ENCODE measurements at places on chromosomes 1 and 21. TPM values are rescaled to one million over a fixed set of nuclear protein-coding genes. Genes with fewer than 3 reads are reported as not detected.

DNA sequence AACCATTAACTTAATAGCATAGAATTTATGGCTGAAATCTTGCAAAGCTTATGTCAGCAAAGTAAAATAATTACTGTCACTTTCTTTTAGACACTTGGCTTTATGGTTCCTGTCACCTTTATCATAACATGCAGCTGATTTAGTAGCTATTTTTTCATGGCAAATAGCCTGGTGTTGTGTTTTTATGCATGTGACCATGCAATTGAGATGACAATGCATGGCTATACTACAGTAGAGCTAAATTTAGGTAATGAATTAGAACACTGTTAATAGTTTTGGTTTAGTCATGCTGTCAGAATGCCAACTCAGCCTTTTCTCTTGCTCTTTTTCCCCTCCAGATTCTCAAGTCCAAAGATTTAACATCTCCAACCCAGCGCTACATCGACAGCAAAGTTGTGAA, 88.6 kb downstream of the TGFB2 start:
- no peak for DNase-seq

GRCh38 chr1:34639701-34640100, 115.1 kb upstream of the GJB5 start:
- no peak for DNase-seq

- DNase-seq = no peak
Observed at GRCh38 chr1:197951617-197952175, 34.5 kb downstream of the LHX9 start.

GRCh38 chr1:224065455-224065854, 48.5 kb upstream of the FBXO28 start:
- DNase-seq = no peak

GRCh38 chr1:155083865-155084721, 5.5 kb downstream of the EFNA3 start:
- DNase-seq = peak; percentile 67

GRCh38 chr21:21818898-21819297, 820.7 kb downstream of the NCAM2 start:
- DNase-seq = no peak

- no peak for DNase-seq
Observed at GRCh38 chr1:161378014-161378413, 10.3 kb upstream of the CFAP126 start.

DNA sequence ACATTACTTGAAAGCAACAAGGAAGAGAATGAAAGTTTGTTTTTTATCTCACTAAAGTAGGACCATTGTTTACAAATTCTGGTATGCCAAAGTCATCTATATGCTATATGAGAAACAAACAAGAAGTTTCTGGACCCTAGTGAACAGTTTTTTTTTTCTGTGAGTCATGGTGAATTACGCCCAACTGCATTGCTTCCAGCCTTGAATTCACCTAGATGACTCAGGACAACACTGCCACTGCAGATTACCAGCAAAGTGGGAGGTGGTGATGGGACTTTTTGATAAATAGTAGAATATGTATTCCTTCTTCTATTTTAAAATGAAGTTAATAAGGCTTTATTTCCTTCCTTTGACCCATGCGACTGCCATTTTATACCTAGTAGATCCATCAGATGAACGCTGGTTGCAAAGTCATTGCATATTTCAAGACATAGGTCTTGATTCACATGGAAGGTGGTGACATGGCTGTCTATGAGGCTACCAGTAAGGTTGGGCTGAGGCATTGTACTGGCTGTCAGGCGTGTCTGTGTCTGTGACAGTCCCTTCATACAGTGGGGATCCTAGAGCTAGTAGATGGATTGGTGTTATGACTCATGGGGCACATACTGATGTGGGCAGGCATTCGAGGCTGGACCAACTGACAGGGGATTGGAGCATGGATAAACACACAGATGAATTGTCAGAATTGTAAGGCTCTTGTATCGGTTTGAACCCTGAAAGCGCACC, 49.1 kb upstream of the APOBEC4 start:
- no peak for DNase-seq

DNA sequence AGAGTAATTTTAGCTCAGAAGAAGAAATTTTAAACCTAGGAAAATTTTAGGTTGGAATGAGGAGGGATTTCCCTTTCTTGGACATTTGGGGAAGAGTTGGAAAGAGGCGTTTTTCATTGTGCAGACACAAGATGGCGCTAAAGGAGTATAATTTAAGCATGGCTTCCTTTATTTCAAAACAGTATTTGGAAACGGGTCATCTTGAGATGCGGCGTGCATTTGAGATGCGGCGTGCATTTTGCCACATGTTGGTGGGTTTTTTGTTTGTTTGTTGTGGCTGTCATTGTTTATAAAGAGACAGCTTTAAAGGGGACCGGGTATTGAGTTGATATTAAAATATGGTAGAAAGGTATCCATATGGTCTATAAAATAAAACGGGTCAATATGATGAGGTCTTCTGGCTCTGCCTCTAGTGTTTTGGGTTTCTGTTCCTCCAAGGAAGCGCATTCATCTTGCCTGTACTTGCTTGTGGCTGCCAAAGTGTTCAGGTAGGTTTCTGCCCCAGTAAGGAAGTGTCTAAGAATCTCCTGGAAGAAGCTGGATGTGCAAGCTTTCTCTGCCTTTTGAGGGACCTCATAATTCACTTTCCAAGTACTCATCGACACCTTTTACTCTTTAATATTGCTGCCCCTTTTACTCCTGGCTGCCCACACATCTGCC, 210.3 kb downstream of the SLC35F3 start:
- DNase-seq = no peak

DNA sequence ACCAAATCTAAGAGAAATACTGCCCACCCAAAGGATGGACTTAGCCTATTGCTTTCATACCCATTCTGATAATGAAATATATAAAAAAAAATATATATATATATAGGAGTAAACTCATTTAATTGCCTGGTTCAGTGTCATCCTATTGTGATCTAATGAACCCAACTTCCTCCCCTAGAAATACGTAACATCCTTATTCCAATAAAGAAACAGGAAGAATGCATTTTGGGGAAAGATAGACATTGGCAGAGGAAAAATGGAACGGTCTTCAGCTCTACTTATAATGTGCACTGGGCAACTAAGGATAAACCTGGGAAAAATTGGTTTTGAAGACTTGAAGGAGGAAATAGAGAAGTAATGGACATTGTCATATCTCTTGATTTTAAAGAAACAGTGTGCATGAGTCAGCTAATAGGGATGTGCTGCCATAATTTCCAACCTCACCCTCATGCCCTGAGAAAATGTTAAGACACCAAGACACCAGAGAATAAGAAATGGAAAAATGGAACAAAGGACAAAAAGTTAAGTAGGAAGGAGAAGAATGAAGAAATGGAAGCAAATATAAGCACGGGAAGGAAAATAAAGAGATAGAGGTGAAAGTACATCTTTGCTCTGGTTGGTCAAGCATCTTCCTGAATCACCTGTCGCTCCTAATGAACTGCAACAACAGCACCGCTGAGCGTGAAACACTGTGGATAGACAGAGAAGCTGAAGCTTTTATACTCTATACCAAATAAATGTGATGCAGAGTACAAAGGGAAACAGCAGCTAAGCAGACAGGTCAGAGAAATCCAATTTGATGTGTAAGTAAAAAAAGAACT, 5.4 kb downstream of the UBR4 start:
- no peak for DNase-seq

- DNase-seq = no peak
Observed at GRCh38 chr1:240350910-240351331, 259.2 kb downstream of the FMN2 start.

DNA sequence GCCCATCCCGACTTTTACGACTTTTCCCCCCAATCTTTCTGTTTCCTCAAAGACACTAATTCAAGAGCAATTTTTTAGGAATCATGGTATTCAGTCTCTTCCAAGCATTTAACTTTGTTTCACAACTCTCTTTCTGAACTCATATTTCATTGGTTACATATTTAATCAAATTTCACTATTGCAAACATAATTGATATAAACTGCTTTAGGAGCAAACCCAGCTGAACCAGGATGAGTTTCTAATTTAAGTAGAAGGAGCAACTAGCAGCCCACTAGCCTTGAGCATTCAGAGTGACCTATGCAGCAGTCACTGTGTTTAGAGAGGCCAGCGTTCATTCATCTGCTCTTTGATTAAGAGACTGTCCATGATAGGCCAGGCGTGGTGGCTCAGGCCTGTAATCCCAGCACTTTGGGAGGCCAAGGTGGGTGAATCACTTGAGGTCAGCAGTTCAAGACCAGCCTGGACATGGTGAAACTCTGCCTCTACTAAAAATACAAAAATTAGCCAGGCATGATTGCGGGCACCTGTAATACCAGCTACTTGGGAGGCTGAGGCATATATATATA, 1.8 kb downstream of the CELA2B start:
- DNase-seq = no peak

GRCh38 chr1:23500466-23500865, 16.5 kb upstream of the ASAP3 start:
- DNase-seq = no peak

DNA sequence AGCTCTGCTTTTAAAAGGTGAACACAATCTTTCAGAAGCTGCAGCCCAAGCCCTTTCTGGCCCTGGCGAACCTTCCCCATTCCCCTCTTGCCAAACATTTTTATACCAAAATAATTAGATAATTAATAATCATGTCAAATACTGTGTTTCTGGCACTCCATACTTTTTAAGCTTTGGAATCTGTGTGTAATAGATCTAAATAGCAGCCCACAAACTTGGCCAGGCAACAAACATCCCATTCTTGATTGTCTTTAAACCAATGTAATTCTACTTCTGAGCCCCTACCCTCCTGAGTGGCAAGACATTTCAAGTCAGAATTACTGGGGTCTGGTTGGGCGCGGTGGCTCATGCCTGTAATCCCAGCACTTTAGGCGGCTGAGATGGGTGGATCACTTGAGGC, 137.7 kb downstream of the NAV1 start:
- no peak for DNase-seq

GRCh38 chr1:211928993-211929637, 98.6 kb upstream of the LPGAT1 start:
- DNase-seq = no peak

GRCh38 chr1:38892976-38893375, 11.6 kb upstream of the GJA9 start:
- DNase-seq = no peak

DNA sequence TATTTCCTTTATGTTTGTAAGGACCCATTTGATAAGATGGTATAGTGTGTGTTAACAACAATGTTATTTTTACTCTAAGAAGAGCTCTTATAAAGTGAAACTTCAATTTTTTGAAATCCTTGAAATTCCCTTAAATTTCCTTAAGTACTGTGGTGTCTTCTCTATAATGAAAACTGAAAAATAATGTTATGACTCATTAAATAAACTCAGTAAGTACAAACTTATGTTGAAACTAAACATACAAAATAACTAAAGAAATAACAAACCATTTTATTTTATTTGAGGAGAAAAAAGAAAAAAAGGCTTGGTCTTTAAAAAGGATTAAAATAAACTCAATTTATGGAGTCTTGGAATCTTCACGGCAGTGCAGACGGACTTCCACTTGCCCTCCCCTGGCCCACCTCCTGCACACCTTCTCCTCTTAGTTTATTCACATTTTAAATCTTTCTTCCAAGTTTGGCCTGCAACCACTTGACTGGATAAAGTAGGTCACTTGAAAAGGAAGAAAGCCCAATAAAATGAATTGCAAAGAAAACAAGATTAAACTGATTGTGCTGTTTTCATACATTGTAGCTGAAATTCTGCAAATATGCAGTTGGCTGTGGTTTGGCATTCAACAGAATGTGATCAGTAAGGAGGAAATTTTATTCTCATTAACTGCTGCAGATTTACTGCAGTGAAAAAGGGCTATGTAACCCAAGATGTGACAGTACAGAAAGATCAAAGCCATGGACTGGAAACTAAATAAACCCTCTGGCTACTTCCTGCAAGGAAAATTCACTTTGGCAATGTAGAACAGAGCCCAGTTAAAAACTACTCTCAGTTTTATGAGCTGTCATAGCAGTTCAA, 48.5 kb upstream of the SCYL3 start:
- no peak for DNase-seq

- DNase-seq = no peak
Observed at GRCh38 chr1:59738591-59739015, 76.1 kb upstream of the HOOK1 start.

GRCh38 chr1:9038881-9039760, 12.9 kb upstream of the SLC2A7 start:
- no peak for DNase-seq

DNA sequence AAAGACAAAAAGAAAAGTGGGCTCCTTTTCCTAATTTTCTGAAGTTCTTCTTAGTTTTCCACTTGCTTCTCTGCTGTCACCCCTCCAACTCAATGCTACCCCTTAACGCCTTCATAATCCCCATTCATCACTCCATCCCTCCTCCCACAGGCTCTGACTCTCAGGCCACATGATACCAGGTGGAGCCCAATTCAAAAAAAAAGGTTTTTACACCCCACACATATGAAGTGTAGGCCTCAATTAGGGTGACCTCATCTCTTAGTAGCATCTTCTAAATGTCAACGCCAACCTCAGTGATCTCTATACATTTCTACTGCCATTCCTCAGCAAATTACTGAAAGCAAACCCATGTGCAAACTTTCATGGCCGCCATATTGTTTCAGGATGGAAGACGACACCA, 6.4 kb downstream of the SSBP3 start:
- no peak for DNase-seq

DNA sequence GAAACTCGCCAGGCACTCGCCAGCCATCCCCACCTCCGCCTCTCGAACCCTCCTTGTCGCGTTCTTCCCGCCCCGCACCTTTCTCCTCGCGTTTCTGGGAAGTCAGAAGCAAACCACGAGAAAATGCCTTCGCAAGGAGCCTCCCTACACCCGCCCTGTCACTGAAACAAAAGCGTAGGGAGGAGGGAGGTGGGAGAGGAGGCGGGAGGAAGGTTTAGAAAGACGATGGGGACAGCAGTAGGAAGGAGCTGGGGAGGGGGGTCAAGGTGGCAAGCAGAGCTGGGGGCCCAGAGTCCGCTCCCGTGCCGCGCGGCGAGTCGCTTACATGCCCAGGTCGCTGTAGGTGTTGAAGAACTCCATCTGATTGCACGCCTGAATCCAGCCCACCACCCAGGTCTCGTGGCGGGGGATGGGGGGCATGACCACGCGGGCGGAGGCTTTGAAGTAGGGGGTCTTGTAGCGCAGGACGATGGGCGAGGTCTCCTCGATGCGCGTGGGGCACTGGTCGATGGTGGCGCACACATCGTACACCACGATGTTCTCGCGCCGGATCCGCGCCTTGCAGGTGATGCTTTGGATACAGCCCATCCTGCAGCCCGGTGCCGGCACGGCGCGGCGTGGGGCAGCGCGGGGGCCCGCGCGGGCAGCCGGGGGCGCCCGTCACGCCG, 1.0 kb downstream of the FAM78B start:
- DNase-seq = peak; percentile 32

GRCh38 chr1:161070761-161071160, 1.1 kb upstream of the ARHGAP30 start:
- DNase-seq = no peak

- no peak for DNase-seq
Observed at GRCh38 chr1:23358310-23358875, 11.2 kb downstream of the ZNF436 start.

The PTGFR gene
- total RNA-seq = 6.3 TPM

The FCRL1 gene
- total RNA-seq = not detected

The BGLAP gene
- total RNA-seq = 3.0 TPM

The OTUD7B gene
- 28.8 TPM for total RNA-seq

The FAM163A gene
- 0.37 TPM for total RNA-seq

The RNU1-3 gene
- total RNA-seq = 3,807 TPM

The UQCRHL gene
- total RNA-seq = 1.8 TPM

The TNFRSF25 gene
- total RNA-seq = 7.7 TPM

The RYR2 gene
- total RNA-seq = 10.2 TPM

The GBP1 gene
- 20.8 TPM for total RNA-seq

The ACOT11 gene
- 19.7 TPM for total RNA-seq

The ZNF670 gene
- 3.5 TPM for total RNA-seq

The LMX1A gene
- total RNA-seq = not detected
